Activated CD8-positive, alpha-beta T cell treated with anti-CD3 and anti-CD28 coated beads for 36 hours (primary cell): ENCODE measurements at places on chromosomes 7 and 10. TPM values are rescaled to one million over a fixed set of nuclear protein-coding genes. Genes with fewer than 3 reads are reported as not detected.

SMIM30 gene
- total RNA-seq, result 49.3 TPM

DNA sequence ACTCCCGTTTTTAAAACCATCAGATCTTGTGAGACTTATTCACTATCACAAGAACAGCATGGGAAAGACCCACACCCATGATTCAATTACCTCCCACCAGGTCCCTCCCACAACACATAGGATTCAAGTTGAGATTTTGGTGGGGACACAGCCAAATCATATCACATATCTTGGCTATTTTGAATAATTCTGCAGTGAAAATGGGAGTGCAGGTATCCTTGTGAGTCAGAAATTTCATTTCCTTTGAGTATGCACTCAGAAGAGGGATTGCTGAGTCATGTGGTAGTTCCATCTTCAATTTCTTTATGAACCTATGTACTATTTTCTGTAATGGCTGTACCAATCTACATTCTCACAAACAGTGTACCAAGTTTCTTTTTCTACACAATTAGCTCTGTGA, 125.8 kb downstream of the ANKRD7 start:
- H3K4me1 ChIP-seq, result no peaks in the 10 kb centered on the region
- no peak for DNase-seq
- no peak overlapping the region for H3K27ac ChIP-seq

MSMB gene
- not detected for total RNA-seq

DNA sequence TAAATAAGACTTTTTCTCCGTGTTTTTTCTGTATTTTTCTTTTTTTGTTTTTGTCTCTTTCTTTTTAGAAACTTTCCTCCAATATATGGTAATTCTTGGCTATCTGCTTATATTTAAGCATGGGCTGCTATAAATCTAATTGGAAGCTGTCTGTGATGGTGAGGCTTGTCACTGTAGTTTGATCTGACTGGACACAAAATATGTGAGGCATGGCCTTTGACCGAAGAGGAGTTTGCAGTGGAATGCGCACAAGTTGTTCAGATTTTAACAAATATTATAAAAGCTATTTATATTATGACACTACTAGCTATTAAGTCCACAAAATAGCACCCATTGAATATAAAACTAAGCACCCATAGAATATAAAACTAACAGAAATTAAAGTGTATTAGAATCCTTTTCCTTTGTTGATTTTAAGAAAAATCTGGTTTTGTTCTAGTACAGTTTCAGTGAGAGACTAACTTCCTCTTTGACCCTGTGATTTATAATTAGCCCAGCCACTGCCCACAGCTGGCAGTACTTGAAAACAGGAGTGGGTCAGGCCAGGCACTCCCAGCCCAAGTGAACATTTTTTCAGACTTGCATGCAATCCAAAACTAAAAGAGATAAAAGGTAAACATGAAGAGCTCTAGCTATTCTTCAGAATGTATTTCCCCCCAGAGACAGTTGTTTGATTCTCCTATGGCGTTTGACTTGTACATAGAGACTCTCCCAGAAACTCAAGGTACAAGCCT, 69.9 kb upstream of the FGL2 start:
- no peak for DNase-seq
- H3K4me3 ChIP-seq, result no peak overlapping the region
- peaks cover 14% of the 10 kb centered on the region for H3K4me1 ChIP-seq
- peaks cover 1% of the 10 kb centered on the region for H3K36me3 ChIP-seq
- H3K27ac ChIP-seq, result no peak overlapping the region
- no peaks in the 10 kb centered on the region for H3K27me3 ChIP-seq

DNA sequence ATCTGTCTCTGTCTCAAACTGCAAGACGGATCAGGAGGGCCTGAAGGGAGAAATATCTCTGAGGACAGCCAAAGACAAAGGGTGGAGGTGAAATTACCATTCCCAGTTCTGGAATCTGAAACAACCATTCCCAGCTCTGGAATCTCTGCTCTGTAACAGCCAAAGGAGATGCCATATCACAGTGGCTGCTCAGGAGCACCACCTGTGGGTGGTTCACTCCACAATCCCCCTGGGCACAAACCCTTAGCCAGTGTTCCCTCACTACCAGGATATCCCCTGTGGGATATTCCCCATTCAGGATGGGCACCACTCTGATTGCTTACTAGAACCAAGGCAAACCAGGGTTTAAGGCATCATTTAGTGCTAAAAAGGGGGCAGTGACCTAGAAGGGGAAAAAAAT, 199.0 kb downstream of the HTR7 start:
- no peaks in the 10 kb centered on the region for H3K4me1 ChIP-seq
- no peak overlapping the region for H3K27ac ChIP-seq

GRCh38 chr10:92790440-92790839, 57.9 kb upstream of the EXOC6 start:
- H3K36me3 ChIP-seq, result no peaks in the 10 kb centered on the region
- DNase-seq, result no peak
- no peaks in the 10 kb centered on the region for H3K4me1 ChIP-seq

OPALIN gene
- total RNA-seq, result not detected
